Right atrium auricular region (tissue), 2 donors: ENCODE measurements at places on chromosomes 5 and 9.
A peak's percentile ranks its signal among the peaks of the same experiment; 100 is the strongest.

GRCh38 chr5:178145965-178146820, 7.5 kb downstream of the NHP2 start:
- DNase-seq, result no peak

- DNase-seq, result no peak
Measured at GRCh38 chr9:86202338-86202882, 57.0 kb downstream of the C9orf153 start.

GRCh38 chr5:1348986-1349245, 4.0 kb upstream of the CLPTM1L start:
- no peak for DNase-seq

DNA sequence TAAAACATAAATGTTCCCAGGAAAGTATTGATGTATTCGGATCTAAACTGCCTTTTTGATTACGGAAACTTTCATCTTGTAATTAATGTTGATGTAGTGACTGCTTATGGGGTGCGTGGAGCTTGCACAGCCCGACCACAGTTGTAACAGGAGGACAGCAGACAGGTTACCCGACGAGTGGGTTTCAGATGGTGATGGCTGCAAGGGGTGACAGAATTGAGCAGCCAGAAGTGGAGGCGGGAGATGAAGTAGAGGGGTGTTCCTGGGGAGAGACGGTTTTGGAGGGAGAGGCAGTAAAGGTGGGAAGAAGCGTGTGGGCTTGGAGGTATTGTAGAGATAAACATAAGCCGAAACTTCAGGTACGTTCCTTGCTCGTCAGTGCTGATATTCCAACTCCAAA, 5.8 kb downstream of the CEP72 start:
- DNase-seq, result no peak

DNA sequence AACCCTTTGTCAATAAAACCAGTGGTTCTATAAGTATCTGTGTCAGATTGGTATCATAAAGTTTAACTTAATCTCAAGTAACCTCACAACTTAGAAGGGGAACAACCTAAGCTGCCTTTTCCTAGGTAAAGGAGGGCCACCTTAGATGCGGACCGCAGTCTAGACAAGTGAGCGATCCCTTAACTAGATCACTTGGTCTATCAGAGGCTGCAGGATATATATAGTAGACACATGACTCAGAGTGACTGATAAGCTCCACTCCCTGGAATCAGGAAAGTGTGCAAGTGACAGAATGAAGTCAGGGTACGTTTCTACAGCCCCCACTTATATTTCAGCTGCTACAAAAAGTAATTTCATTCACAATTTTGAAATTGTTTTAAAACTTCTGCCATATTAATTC, 7.4 kb downstream of the REEP5 start:
- DNase-seq, result no peak

- DNase-seq, result no peak
Measured at GRCh38 chr9:127030814-127031740, 91.4 kb downstream of the ANGPTL2 start.

DNA sequence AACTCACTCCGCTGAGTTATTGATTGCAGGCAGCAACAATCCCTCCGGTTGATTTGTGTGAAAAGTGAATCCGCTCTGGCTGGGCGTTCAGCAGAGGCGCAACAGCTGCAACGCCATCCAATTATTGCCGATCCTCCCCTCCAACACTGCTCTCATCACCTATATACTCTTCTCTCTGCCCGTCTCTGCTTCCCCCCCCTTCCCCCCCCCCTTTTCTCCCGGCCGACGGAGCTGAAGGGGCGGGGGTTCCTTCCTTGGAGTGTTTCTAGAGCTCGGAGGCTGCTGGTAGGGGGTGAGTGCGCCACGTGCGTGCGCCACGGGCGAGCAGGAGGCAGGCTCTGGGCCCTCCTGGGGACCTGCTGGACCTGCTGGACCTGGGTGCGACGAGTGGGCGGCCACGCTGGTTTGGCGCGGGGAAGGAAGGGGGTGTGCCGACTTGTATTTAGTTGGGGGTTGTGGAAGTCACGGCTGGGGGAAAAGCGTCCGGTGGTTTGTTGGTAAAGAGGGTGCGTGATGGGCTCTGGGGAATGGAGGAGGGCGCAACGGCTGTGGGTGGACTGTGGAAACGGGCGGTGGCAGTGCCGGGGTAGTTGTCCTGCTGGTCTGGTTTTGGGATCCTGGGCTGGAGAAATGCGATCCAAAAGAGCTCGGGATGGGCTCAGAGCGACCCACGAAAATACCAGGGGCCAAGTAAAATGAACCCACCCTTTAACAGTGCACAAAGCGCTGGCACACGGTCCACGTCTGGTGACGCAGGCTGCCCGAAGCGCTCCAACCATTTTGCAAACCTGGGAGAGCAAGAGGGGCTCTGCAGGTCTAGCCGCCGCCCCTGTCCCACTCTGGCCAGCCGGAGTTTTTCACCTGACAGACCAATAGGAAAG, 6.4 kb upstream of the MEF2C start:
- peak; percentile 72 for DNase-seq

DNA sequence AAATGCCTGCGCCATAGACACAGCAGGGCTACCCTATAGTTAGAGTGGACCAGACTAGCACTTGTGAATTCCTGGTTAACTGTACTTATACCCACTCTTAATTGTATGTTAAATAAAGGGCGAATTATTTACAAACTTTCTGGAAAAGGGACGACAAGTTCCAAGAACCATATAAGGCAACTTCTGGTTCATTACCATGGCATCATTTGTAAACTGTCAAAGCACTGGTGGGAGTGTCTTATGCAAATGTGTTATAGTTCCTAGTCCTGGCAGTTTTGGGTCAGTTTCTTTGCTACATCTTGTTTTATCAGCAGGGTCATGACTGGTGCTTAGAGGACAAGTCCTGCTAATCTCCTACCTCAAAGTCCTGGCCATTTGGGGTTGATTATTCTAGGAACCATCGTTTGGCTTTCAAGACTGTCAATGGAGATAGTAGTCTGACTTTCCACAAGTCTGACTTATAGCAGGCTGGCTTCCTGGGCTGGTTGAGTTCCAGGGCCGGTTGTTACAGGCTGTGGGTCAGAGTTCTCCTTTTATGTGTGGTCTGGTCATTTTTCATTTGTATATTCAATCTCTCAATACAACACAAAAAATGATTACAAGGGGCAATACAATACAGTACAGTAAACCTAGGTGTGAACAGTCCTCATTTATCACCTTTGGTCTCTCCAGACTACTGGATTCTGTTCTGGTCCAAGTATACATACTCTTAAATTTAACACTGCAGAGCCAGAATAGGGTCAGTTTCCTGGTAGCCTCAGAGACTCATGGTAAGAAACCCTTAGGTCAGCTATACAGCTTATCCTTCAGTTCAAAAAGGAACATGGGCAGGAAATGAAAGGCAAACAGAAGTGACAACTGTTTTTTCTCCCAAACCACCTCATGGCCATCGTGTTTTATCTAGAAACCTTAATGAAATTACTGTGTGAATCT, 8.3 kb upstream of the CFAP95 start:
- no peak for DNase-seq

- no peak for DNase-seq
Measured at GRCh38 chr5:78605611-78606010, 43.0 kb downstream of the LHFPL2 start.

DNA sequence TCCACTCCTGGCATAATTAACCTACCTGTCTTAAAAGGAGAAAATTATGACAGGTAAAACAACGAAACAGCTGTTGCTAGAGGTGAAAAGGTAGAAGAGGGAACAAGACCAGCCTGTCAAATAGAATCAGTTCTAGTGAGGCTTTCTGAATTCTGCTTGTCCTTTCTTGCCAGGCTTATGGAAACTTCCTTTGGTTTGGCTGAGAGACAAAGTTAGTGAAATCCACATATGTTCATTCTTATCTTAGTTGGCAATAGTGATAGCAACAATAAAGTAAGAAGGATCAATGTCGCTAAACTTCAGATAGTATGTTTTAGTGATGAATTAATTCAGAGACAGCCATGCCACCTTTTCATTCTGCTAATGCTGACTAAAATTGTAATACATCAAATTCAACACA, 34.4 kb downstream of the HAPLN1 start:
- DNase-seq, result no peak
